ENCODE measurements at places on chromosomes 11 and 22.

- no peak for DNase-seq
Measured at GRCh38 chr11:15742626-15743519, 613.5 kb downstream of the SOX6 start.

DNA sequence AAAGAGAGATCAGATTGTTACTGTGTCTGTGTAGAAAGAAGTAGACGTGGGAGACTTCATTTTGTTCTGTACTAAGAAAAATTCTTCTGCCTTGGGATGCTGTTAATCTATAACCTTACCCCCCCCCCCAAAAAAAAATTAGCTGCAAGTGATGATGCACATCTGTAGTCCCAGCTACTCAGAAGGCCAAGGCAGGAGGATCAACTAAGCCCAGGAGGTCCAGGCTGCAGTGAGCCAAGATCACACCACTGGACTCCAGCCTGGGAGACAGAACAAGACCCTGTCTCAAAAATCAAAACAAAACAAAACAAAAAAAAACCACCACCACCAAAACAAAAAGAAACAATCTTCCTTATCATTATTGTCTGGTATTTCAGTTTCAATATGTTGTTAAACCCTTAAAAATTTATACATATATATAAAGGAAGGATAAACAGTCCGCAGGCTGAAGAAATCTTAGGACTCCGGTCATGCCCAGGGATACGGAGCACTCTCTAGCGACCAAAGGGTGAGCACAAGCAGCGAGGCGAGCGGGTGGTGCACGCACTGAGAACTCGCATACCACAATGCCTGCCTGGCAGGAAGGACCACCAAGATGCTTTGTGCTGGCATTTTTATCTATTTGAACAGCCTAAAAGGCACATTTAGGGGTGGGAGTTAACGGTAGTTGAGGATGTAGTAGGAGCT is 6.4 kb downstream of the POLDIP3 start:
- DNase-seq = no peak

GRCh38 chr11:41534391-41534790 is 74.9 kb upstream of the LRRC4C start:
- no peak for DNase-seq

DNA sequence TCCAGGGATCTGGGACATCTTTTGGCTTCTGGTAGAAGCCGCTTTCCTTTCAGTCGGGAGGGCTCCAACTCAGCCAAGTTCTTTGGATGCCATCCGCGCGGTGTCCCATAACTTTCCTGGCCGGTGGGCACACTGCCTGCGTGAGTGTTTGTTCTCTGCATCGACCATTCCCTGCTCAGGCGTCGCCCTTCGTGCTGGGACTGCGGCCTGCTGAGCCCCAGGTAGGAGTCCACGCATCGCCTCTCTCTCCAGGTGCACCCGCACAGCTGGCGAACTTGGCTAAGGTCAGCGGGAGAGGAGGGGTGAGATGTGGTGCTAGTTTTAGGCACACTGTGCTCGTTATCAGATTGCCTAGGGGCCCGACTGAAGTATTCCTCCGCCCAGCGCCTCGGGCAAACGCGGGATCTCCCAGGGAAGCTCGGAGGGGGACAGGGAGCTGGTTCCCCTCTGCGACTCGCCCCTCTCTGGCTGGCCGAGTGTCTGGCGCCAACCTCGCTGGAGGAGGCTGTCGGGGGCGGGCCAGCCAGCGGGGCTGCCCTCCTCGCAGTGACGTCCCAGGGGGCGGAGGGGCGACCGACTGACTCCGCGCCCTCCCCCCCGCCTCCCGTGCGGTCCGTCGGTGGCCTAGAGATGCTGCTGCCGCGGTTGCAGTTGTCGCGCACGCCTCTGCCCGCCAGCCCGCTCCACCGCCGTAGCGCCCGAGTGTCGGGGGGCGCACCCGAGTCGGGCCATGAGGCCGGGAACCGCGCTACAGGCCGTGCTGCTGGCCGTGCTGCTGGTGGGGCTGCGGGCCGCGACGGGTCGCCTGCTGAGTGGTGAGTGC is at the start of gene LAYN:
Gene LAYN, plus strand, starts transcription at position 607 of the 823 bp plus-strand sequence. Its CDS starts 124 bp downstream, at position 731.
- peak; percentile 6 for DNase-seq

- no peak for DNase-seq
Measured at GRCh38 chr22:36439481-36440271, 41.8 kb downstream of the TXN2 start.

DNA sequence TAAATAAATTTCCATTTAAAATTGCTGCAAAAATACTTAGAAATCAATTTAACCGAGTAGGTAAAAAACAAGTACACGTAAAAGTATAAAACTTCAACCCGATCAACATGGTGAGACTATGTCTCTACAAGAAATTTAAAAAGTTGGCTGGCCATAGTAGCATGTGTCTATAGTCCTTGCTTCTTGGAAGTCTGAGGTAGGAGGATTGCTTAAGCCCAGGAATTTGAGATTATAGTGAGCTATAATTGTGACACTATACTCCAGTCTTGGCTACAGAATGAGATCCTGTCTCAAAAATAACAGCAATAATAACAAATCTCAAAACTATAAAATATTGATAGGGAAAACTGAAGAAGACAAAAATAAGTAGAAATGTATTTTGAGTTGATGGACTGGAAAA is 11.1 kb downstream of the CASP4 start:
- no peak for DNase-seq

DNA sequence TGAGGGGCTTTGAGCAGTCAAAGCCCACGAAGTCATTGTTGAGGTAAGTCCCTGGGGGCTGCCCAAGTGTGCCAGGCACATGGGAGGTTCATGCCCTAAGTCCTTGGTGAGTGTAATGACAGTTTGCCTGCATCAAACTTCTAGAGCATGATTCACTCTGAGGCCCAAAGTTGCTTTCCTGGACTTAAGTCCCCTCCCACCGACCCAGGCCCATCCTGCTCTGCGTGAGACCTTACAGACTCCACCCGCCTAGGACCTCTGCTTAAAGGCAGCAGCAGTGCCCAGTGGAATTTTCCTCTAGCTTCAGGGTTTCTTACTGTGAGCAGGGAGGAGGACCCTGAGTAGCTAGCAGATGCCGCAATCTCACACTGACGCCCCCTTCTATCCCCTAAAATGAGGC is 5.7 kb upstream of the PVALB start:
- DNase-seq = no peak

DNA sequence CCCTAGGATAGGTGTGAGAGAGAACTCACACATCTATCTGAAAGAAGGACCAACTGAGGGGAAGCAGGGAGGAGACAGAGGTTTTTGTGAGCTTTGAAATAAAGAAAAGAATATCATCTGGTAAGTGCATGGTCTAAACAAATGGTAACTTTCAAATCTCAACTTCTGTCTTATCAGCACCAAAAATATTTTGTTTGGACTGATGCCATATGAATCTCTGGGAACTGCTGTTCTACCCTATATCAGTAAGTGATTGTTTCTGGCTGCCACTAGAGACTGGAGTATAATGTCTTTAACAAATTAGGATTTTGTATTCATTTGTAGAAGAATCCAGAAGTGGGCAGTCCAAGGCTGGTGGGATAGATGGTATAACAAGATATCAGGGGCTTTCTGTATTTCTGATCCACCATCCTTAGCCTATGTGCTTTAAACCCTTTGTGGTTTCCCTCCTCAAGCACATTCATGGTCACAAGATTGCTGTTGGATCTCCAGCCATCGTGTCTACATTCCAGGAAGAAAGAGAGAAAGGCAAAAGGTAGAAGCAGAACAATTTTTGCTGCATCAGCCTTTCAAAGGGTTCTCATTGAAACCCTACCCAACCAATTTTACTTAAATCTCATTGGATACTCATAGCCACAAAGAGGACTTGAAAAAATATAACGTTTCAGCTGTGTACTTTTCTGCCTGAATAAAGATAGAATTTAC is 4.7 kb downstream of the HEPHL1 start:
- no peak for DNase-seq

- DNase-seq = peak; percentile 36
Measured at GRCh38 chr11:35237860-35238715, 99.1 kb downstream of the CD44 start.

GRCh38 chr11:64353715-64354506 is 5.1 kb upstream of the RPS6KA4 start:
- no peak for DNase-seq

- DNase-seq = no peak
Measured at GRCh38 chr11:287821-288477, 977 bp upstream of the PGGHG start.

DNA sequence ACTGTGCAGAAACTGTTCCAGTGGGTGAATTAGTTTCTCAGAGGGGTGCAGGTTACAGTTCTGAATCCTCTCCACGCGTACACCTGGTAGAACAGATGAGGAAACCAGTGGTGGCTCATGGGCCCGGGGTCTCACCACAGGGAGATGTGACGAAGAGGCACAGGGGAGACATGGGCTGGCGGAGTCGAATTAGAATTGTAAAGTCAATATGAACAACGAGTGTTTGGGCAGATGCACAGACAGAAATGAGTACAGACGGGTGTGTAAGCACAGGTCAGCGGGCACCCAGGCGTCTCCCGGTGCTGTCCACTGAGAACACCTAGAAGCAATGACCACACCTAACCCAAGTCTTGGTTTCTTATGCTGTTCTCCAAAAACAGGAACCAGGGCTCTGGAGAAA is 41.8 kb downstream of the GNB1L start:
- no peak for DNase-seq

DNA sequence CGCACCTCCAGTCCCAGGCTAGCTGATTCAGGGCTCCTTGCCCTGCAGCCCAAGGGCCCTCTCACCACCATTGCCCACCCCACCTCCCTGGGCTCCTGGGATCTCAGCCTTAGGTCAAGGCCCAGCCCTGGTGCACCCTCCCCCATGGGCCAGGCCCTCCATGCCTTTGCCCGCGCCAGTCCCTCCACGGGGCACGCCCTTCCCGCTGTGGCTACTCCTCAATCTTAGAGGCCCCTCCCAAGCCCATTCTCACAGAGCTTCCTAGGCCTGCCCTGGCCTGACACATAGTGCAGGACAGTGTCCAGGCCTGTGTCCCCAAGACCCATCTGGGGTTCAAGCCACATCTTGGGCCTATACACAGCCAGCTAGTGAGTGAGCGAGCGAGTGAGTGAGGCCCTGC is 6.9 kb downstream of the GP1BB start:
- DNase-seq = no peak

- no peak for DNase-seq
Measured at GRCh38 chr11:67997475-67997921, 6.4 kb downstream of the UNC93B1 start.

DNA sequence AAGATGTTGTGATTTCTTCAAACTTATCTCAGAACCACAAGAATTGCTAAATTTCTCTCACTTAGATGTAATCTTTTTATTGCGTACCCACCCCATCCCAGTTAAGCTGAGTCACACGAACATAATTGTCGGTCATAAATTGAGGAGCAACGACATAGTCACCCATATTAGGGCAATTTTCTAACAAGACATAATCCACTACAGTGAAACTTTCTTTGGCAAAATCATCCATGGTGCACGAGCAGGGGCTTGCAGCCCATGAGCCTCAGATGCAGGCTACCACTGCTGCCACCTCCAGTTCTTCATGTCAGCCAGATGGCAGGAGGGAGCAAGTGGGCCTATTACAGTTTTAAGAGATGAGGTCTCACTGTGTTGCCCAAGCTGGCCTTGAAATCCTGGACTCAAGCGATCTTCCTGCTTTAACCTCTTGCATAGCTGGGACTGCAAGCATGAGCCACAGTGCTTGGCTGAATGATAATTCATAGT is 70.3 kb upstream of the GRK2 start:
- DNase-seq = no peak

GRCh38 chr22:50184902-50185374 is 775 bp upstream of the TRABD start:
- no peak for DNase-seq

DNA sequence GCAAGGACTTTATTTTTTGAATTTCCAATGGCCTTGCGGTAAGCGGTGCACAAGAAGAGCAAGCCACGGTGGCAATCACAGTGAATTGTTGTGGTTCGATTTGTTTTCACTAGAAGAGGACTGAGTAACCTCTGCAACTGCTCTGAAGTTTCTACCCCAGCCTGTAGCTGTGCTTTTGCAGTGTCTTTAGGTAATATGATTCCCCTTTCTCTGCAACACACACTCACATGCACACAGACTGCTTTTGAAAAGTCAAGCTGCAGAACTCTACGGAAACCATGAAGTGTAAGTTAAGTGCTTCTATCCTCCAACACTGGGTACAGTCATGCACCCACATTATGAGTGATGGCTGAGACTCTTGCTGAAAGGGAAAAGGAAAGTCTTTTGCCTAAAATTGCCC is 38.4 kb downstream of the CD44 start:
- DNase-seq = peak; percentile 33

DNA sequence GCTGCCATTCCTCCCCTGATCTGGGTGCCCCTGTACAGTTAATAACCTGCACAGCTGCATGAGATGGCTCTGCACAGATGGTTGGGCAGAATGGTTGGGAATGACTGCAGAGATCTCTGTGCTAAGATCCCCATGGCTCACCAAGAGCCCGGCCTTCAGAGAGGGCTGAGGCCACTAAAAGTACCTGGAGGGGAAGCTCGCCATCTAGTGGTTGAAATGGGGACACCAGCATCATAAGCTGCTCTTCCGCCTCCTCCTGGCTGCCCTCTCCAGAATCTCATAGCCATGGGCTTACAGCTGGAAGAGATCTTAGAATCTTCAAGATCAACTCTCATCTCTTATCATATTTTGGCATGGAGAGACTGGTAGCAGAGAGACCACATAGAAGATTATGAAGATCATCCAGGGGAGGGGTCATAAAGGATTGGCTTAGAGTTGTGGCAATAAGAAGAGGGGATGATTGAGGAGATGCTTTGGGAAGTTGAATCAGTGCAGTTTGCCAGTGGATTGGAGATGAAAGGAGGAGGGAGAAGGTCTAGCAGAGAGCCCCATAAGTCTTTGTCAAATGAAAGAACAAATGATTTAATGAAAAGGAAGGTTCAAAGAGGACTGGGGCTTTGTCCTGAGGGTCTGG is 22.0 kb upstream of the TLCD5 start:
- DNase-seq = no peak

GRCh38 chr22:44211946-44212930 is 31.5 kb downstream of the PARVG start:
- DNase-seq = no peak

GRCh38 chr11:64850979-64851567 is 6.6 kb upstream of the CDC42BPG start:
- no peak for DNase-seq

DNA sequence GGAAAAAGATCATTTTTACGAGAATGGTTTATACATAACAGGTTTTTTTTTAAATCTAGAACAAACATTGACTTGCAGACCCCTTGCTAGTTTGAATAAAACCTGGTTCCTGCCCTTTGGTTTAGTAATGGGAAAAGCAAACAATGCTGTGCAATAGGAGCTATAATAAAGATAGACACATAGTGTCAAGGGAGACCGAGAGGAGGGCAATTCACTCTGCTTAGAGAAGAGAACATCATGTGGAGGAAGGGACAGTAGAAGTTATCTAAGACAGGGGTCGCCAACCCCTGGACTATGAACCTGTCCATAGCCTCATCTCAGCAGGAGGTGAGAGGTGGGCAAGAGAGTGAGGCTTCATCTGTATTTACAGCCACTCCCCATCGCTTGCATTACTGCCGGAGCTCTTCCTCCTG is 7.0 kb upstream of the RDX start:
- no peak for DNase-seq

DNA sequence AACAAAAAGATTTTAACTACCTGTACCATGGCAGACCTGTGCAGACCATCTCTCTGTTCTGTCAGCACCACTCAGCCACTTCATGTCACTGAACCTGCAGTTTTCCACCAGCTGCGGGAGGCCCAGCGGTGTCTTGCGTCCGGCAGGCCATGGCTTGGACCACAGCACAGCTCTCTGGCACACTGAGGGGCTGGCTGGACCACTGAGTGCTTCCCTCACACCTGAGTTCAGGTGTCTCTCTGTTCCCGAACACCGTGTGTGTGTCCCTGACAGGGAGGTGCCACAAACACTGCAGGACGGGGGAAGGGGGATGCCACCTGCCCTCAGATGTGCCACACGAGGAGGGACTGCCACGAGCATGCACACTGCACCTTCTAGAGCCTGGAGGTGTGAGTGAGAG is 17.7 kb downstream of the MOV10L1 start:
- DNase-seq = no peak
